ENCODE measurements at places on chromosomes 5 and 9. TPM values are rescaled to one million over a fixed set of nuclear protein-coding genes. Genes with fewer than 3 reads are reported as not detected.

TXNDC8 gene
- not detected for total RNA-seq

PCDHGB3 gene
- total RNA-seq = 5.0 TPM

SGTB gene
- 35.4 TPM for total RNA-seq

BAAT gene
- 0.09 TPM for total RNA-seq

NAIP gene
- 21.2 TPM for total RNA-seq

ADGRD2 gene
- total RNA-seq = not detected

GTF3C5 gene
- 25.9 TPM for total RNA-seq

SOHLH1 gene
- not detected for total RNA-seq

PCDHGB2 gene
- 5.2 TPM for total RNA-seq

SLC36A3 gene
- not detected for total RNA-seq

FBXO4 gene
- 10.9 TPM for total RNA-seq

GCNT4 gene
- total RNA-seq = 5.5 TPM

BRINP1 gene
- 0.86 TPM for total RNA-seq

SAPCD2 gene
- 0.33 TPM for total RNA-seq

MELK gene
- 0.52 TPM for total RNA-seq
